ENCODE measurements at places on chromosomes 7 and 10.

- DNase-seq: no peak
Observed at GRCh38 chr7:159136846-159137245, 7.8 kb downstream of the VIPR2 start.

DNA sequence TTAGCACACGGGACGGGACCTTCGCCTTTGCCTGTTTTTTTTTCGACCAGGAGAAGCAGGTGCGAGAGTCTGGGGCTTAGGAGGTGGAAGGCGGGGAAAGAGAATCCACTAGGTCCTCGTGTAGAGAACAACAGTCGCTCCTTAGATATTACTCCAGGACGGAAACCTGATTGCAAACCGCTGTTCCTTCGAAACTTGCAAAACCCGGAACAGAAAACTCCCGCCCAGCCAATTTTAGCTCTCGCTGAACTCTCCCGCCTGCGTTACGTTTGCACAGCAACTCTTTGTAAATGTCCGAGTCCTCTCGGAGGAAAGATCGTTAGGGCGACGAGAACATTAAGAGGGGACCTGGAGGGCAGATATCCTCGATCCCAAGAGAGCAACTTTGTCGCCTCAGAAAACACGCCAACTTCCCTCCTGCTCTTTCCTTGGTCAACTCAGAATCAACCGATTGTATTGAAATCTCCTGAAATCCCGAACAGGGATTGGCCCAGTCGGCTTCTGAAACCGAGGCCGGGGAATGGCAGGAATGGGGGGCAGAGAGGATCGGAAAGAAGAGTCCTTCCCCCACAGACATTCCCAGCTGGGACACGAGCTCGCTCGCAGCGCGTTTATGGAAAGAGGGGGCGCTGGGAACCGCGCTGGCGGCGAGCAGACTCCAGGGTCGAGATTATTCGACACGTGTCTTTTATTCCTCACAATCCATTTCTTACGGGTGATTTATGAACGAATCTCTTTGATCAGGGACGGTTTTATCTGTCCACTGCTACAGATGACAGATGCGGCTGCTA, 9.9 kb downstream of the TWIST1 start:
- no peak for DNase-seq

DNA sequence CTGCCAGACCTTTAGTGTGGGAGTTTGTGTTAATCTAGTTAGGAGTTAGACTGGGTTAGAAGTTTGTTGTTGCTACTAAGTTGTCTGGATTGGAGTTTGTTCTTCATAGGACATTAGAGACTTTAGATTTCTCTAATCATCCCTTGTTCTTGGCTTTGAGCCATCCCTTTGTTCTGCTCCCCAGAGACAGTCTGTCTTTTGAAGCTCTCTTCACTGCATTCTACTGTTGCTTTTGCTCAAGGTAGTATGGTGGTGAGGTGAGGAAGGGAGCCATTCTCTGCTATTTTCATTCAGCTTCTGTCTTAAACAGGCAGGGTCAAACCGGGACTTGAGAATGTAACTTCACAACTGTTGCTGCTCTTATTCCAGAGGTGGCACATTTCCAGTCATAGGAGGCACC, 10.4 kb upstream of the TARP start:
- no peak for DNase-seq

DNA sequence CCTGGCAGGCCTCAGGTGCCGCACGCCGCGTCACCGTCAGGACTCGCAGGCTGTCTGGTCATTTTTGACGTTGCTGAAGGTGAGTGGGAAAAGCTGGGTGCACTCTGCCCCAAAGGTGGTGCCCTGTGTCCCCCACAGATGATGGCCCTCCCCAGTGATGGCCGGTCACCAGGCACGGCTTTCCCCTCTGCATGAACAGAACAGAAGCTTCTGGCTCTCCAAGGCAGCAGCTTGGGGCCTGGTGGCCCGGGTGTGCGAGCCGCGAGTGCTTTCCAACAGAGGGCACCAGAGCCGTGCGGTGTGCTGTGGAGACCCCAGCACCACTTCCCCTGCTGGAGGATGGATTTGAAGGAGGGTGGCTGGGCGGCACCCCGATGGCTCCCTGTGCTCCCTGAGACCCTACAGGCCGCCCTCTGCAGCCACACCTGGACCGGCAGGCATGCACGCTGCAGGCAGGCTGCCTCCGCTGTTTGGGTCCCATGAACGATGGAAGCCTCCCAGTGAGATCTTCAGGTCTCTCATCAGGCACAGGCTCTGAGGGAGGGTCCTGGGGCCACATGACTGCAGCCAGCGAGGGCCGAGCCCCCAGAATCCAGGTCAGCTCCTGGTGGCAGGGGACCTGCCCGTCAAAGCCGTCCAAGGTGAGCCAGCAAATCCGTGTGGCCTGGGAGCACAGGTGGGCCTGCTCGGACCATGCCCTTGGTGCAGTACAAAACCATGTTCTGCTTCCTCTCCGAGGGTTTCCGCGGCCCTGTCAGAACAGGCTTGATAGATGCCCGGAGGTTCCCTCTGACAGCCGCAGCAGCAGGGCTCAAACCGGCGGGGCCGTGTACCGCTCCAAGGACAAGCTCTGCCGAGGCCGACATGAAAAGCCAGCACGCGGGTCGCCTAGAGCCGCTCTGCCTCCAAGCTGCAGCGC, 195.4 kb downstream of the EBF3 start:
- no peak for DNase-seq

DNA sequence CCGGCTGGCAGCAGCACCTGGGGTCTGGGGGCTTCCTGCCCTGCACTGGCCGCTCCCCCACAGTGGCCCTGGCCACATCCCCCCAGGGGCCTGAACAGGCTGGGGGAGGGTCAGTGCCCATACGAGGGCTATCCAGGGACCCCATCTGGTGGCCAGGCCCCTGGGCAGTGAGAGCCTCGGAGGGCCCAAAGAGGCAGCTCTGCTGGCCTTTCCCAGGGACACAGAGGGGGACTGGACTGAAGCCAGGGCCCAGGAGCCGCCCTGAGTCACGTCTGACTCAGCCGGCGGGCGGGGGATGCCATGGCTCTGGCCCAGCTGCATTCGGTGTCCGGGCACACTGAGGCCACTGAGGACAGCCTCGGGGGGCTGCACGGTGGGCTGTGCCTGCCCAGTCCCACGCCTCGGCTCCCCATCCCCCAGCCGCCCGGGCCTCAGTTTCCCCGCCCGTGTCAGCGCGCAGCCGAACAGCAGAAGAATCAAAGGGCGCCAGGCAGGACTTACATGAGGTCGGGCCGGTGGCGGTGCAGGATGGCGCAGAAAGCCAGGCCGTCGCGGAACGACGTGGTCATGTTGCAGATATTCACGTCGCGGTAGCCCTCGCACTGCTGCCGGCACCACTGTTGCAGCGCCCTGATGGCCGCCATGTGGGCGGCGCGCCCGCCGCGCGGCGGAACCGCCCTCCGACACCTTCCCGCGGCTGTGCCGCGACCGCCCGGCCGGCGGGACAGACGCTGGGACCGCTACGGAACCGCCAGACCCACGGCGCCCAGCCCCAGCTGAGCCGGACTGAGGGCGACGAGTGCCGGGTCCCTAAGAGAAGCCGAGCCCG, at the start of gene MICALL2:
TSS of gene MICALL2 (minus strand) at position 788 of the 829 bp plus-strand sequence. CDS start at position 644, 144 bp downstream.
- no peak for DNase-seq

DNA sequence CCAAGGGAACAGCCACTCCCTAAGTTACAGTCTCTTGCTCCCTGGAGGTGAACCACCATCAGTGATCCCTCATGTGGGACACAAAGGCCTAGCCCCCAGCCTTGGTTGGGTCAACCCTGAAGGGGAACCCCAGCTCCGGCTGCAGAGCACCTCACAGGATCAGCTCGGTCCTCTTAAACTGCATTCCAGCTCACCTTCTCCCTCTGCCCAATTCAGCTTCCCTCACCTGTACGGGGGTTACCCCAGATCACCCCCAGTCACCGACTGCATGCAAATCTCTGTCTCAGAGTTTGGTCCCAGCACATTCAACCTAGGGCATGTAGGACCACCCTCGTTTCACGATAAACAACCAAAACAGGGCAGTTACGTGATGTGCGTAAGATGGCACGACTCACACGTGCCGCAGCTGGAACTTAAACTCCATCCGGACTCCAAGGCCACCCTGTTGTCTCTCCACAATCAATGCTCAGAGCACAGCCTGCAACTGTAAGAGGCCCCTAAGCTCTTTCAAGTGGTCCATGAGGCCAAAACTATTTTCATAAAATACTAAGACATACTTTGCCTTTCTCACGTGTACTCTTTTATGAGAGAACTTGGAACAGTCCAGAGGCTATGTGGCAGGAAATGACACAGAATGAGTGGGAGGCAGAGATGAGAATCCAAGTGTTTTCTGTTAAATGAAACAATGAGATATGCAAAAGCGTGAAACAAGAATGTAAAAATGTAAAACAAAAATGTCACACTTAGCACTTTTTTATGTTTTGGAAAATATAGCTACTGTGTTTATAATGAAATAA, 285.2 kb downstream of the PTPRN2 start:
- DNase-seq: no peak

DNA sequence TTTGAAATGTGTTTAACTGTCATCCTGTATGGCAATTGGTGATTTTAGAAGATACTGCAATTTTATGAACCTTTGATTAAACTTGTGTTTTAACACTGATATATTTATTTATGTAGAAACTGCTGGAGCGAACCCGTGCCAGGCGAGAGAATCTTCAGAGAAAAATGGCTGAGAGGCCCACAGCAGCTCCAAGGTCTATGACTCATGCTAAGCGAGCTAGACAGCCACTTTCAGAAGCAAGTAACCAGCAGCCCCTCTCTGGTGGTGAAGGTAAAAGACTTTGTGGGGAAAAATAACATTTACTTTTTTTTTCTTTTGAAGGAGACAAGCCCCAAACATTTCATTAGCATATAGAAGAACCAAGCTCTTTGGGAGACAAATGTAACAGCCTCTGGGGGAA, 6.5 kb downstream of the ANLN start:
- DNase-seq: no peak

GRCh38 chr10:42876476-42876875, 93.9 kb downstream of the BMS1 start:
- DNase-seq: no peak

- DNase-seq: no peak
Observed at GRCh38 chr7:16930946-16931345, 49.2 kb upstream of the AGR3 start.

- DNase-seq: no peak
Observed at GRCh38 chr7:12222889-12223579, 11.9 kb downstream of the TMEM106B start.

DNA sequence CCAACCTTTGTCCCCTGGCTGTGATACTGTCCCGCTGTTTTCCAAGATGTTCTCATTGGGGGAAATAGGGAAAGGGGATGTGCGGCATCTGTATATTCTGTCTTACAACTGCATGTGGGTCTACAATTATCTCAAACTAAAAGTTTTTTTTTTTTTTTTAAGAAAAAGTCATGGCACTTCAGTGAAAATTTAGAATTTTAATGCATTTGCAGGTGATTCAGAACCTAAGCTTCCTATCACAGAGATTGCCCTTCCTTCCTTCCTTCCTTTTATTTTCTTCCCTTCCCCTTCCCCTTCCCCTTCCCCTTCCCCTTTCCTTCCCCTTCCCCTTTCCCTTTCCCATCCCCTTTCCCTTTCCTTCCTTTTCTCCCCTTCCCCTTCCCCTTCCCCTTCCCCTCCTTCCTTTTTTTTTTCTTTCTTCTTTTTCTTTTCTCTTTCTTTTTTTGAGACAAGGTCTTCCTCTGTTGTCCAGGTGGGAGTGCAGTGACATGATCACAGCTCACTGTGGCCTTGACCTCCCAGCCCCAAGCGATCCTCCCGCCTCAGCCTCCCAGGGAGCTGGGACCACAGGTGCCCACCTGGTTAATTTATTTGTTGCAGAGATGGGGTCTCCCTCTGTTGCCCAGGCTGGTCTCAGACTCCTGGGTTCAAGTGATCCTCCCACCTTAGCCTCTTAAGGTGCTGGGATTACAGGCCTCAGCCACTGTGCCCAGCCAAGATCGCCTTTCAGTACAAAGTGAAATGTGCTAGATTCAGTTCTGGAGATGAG, 32.0 kb downstream of the JAKMIP3 start:
- no peak for DNase-seq

- DNase-seq: no peak
Observed at GRCh38 chr7:5553298-5553877, 129.8 kb upstream of the TNRC18 start.

GRCh38 chr7:91064938-91065337, 199.3 kb upstream of the FZD1 start:
- no peak for DNase-seq

- DNase-seq: no peak
Observed at GRCh38 chr10:119449760-119450461, 92.6 kb downstream of the RGS10 start.

GRCh38 chr7:157547611-157548010, 210.8 kb downstream of the DNAJB6 start:
- DNase-seq: no peak

- DNase-seq: no peak
Observed at GRCh38 chr10:29702273-29703164, 67.7 kb upstream of the SVIL start.

DNA sequence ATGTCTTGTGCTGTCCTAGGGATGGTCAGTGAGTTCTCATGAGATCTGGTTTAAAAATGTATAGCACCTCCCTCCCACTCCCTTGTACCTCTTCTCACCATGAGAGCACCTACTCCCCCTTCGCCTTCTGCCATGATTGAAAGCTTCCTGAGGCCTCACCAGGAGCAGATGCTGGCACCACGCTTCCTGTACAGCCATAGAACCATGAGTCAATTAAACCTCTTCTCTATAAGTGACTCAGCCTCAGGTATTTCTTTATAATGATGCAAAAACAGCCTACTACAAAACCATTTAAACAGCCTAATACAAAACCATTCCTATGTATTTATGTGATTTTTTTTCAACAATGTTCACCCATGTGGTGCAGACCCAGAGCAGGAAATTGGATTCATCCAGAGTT, 32.0 kb downstream of the KDM7A start:
- no peak for DNase-seq

GRCh38 chr10:131132681-131133080, 178.8 kb downstream of the TCERG1L start:
- no peak for DNase-seq

DNA sequence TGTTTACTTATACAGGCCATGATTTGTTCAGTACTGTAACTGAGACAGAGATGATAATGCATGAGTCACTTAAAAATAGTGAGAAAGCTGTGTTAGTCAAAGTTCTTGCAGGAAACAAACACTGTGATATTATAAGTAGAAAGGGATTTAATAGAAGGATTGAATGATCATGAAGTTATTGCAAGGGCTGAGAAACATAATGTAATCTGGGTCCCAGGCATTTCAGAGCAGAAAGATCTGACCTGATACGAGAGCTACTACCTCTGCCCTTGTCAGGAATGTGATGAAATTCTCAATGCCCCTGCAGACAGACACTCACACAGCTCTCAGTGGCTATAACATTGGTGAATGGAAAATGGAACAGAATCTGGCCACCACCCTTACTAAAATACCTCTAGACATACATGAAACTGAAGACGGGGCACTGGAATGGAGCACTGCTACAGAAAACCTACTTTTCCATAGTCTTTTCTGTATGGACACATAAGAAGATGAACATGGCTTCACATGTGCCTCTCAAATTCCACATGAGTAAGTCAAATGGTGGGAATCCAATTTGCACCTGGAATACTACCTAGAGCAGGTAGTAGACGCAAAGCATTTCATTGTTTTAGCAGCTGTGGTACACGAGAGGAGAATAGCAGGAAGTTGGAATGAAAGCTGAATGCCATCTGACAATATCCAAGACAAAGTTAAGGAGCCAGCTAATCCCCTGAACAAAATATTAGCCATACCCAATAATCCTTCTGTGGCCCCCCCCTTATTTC, 19.1 kb upstream of the VWDE start:
- no peak for DNase-seq

All from left renal cortex interstitium (tissue), 4 donors.